ENCODE measurements at places on chromosomes 11 and 22.
A peak's percentile ranks its signal among the peaks of the same experiment; 100 is the strongest.

DNA sequence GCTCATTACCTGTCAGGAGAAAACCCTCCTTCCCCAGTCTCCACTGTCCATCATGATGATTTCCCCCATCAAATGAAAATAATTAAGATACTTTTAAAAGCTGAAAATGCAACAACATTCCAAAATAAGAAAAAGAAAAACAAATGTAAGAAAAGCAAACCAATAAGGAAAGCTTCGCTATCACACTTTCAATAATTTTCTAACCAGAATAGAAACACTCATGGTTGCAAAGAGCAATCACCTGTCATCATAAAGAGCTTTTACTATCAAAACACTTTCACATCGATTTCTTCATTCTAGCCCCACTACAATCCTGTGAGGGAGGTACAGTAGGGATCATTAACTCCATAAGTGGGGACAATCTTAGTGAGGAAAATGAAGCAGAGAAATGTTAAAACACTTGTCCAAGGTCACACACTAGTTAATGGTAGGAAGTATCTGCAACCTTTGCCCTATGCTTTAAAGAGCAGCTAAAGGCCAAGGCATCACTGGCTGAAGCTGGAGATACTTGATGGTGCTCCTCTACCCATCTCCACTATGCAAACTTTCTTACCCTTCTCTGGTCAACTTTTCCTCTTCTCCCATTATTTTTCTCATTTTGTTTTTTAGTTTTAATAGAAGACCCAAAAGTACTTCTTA, 2.6 kb downstream of the RBM4B start:
- DNase-seq = no peak

DNA sequence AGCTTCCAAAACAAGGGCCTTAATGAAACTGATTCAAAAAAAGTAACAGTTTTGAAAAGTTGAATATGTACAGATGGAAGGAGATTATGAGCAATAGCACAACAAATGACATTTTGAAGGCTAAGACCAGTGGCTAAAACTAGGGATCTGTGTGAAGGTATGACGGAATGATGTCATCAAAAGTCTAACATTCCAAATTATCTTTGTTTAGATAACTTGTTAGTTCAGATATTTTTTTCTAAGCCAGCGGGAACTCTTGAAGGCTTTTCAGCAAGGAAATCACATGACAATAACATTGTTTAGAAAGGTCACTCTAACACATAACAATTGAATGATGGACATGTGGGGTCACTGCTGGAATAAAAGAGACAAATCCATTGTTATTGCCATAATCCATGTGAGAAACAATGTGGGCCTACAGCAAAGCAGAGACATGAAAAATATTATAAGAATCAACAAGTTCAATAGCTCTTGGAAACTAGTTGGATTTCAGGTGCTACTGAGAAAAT, 260.5 kb downstream of the CASP12 start:
- no peak for DNase-seq

DNA sequence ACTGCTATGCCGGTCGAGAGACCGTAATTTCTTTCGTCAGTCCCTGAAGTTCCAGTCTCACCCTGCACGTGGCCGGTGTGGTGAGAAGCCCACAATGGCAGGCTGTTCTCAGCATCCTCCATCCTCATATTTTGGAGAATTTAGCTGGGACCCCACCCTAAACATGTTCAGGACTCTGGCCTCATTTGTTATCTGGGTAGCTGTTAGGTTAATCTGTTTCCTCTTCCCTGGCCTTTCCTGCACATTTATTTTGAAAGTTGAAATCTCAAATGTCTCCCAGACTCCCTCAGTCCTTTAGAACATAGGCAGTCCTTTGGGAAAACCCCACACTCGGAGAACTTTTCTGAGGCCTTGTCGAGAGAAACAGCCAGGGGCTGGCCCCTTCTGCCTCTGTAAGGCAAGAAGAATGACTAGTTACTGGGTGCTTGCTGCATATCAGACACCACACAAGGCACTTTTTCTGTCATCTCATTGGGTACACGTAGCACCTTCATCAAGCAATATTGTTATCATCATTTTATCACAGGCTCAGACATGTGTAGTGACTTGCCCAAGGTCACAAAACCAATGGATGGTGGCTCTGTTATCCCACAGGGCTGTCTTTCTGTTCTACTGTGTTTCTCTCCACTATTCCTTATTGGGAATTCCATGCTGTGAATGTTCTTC, 109.3 kb upstream of the CRYBB3 start:
- DNase-seq = no peak

GRCh38 chr11:95153857-95154246, 64.2 kb downstream of the ENDOD1 start:
- DNase-seq = no peak

GRCh38 chr11:330694-331357, 10.2 kb upstream of the IFITM3 start:
- no peak for DNase-seq

- DNase-seq = no peak
Measured at GRCh38 chr11:118200901-118201680, 23.7 kb downstream of the JAML start.

DNA sequence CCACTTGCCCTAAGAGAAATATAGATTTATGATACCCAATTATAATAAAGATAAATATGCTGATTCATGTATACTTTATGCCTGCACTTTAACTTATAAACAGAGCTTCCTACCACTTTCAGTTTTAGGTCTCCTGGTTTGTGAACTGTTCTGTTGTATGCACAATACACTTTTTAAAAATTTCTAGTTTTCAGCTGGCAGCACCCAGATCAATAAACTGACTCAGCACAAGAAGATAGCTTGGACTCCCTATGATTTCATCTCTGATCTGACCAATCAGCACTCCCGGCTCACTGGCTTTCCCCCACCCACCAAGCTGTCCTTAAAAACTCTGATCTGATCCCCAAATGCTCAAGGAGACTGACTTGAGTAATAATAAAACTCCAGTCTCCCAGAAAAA, 33.5 kb upstream of the FAM181B start:
- DNase-seq = no peak

GRCh38 chr22:46742576-46743221, 4.6 kb upstream of the CERK start:
- no peak for DNase-seq

- peak; percentile 84 for DNase-seq
Measured at GRCh38 chr11:47578524-47579494, at the start of the genes KBTBD4 and NDUFS3. TSS of gene KBTBD4 (minus strand) at chr11:47578970. CDS start at chr11:47578951, 19 bp downstream. TSS of gene NDUFS3 (plus strand) at chr11:47579074. CDS start at chr11:47579092, 18 bp downstream.

DNA sequence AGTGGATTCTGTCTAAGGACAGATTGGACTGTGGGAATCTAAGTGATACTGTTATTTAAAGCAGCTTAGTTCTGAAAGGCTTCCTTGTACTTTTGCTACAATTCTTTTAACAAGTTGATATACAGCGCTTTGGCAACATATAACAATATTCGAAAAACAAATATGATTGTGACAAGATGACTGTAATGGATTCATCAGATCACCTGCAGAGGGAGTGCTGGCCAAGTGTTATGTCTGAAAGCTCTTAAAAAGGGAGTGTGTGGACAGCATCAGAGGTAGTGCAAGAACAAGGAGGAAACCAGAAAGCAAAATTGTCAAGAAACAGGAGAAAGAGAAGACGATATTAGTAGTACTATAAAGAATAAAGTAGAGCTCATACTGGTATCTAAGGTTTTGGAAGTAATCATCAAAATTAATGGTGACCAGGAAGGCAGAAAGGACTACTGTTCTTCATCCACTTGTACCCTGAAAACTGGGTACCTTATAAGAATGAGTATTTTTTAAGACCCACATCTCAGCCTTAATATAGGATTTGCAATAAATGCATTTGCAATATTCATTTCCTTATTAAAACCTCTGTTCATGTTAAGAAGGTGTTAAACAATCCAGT, 1112.0 kb upstream of the CCDC90B start:
- DNase-seq = no peak

- no peak for DNase-seq
Measured at GRCh38 chr11:2447951-2448650, 3.3 kb downstream of the KCNQ1 start.

GRCh38 chr11:19288256-19288655, 47.5 kb upstream of the E2F8 start:
- no peak for DNase-seq
